ENCODE measurements at places on chromosomes 11 and 22. TPM values are rescaled to one million over a fixed set of nuclear protein-coding genes. Genes with fewer than 3 reads are reported as not detected.

GRCh38 chr11:112024178-112024772 is 933 bp upstream of the DLAT start:
- H3K4me1 ChIP-seq = no peaks in the 10 kb centered on the region
- peak overlapping the region; percentile 90 for H3K4me3 ChIP-seq
- no peak for DNase-seq

DNA sequence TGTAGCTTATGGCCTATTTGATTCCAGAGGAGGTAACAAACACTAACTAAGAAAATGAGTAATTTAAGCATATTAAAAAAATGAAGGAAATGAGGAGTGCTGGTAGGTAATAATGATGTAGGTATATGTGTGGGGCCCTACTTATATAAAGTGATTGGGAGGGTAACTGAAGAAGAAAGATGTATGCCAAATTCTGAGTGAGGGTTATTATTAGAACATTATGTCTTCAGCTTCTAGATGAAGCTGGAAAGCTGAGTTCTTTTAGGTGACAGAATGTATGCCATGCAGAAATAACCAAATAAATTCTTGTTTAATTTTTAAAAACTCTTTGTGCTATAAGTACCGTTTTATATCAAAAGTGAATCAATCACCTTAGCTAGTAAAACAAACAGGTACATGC is 479.6 kb upstream of the TENM4 start:
- H3K27ac ChIP-seq = no peak overlapping the region
- no peaks in the 10 kb centered on the region for H3K27me3 ChIP-seq
- H3K4me3 ChIP-seq = no peak overlapping the region
- DNase-seq = no peak

- H3K4me1 ChIP-seq = no peaks in the 10 kb centered on the region
- no peak overlapping the region for H3K4me3 ChIP-seq
- no peaks in the 10 kb centered on the region for H3K27me3 ChIP-seq
- DNase-seq = no peak
- H3K27ac ChIP-seq = no peak overlapping the region
- no peaks in the 10 kb centered on the region for H3K36me3 ChIP-seq
Measured at GRCh38 chr11:41449483-41450050, 9.9 kb downstream of the LRRC4C start.

GRCh38 chr22:45008186-45008681 is 1.6 kb downstream of the PHF21B start:
- no peaks in the 10 kb centered on the region for H3K36me3 ChIP-seq
- peak overlapping the region; percentile 42 for H3K4me3 ChIP-seq
- DNase-seq = no peak
- H3K27me3 ChIP-seq = peaks cover 3% of the 10 kb centered on the region

Gene HOATZ
- not detected for total RNA-seq
